ENCODE measurements at places on chromosomes 1 and 21.

DNA sequence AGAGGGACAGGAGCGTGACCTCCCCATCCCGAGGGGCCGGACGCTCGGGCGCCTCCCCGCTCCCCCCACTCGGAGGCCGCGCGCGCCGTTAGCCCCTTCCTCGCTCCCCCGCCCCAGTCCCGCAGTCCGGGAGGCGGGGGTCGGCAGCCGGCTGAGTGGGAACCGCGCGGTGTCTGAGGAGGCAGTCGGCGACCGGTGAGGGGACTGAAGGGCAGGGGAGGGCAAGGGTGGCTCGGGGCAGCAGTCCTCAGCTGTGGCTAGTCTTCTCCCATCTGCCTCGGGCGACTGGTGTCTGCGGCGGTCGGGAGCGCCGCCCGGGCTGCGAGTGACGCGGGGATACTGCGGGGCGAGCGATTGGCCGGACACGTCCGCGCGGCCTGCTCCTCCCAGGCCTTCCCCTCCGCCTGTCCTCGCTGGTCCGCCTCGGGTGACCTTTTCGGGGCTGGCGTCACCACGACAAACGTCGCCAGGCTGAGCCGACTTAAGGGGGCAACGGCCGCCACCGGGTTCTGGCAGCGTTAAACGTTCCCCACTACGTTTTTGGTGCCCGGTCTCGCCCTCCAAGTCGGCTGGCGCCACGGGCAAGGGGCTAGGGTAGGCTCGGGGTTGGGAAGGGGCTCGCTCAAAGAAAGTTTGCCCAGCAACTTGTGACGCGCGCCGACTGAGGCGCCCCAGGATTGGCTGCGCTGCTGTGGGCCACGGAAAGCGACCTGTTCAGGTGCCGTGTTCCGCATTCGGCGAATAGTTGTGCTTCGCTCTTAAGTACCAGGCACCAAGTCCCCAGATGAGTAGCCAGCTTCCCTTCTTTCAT is 538 bp downstream of the ZNF672 start:
- DNase-seq: no peak

GRCh38 chr1:3522564-3523265 is 68.2 kb downstream of the ARHGEF16 start:
- peak; percentile 69 for DNase-seq

- no peak for DNase-seq
Observed at GRCh38 chr1:202577381-202577780, 132.9 kb downstream of the SYT2 start.

DNA sequence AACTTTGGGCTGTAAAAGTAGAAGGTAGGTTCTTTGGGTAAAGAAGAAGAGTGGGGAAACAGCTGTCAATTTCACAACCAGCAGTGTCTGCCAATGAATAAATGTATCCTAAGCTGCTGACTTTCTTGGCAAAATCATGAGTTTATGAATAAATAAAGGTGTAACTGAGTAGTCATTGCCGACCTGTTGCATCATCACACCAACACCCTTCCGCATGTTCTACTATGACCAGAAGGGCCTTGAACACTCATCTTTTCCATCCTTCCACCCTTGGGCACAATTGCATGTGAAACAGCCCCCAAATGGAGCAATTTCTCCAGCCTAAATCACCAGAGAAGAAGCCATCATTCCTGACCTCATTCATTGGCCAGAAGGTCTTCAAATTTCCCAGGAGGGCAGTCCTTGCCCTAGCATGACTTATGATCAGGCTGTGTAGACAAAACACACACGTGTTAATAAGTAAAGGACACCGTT is 31.2 kb upstream of the QSOX1 start:
- DNase-seq: no peak

DNA sequence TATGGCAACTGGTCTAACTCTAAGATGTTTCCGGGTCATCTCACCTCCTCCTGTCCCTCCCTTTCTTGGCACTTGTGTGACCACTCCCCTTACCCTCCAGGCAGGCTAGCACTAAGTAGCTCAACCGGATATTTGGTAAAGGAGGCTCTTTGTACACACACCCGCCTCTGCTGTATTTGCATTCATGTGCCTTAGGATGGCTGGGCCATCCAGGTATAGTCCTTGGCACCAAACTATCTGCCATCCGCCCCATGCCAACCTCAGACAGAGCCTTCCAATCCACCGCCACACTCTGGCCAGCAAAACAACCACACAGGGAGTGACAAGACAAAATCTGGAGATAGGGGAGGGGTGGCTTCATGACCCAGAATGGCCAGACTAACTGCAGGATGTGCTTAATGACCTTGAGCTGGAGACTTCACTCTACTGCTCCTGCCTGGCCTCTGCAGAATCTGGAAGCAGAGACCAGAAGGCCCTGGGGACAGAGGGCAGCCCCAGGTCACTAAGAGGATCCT is 59.5 kb downstream of the CDK18 start:
- DNase-seq: no peak

DNA sequence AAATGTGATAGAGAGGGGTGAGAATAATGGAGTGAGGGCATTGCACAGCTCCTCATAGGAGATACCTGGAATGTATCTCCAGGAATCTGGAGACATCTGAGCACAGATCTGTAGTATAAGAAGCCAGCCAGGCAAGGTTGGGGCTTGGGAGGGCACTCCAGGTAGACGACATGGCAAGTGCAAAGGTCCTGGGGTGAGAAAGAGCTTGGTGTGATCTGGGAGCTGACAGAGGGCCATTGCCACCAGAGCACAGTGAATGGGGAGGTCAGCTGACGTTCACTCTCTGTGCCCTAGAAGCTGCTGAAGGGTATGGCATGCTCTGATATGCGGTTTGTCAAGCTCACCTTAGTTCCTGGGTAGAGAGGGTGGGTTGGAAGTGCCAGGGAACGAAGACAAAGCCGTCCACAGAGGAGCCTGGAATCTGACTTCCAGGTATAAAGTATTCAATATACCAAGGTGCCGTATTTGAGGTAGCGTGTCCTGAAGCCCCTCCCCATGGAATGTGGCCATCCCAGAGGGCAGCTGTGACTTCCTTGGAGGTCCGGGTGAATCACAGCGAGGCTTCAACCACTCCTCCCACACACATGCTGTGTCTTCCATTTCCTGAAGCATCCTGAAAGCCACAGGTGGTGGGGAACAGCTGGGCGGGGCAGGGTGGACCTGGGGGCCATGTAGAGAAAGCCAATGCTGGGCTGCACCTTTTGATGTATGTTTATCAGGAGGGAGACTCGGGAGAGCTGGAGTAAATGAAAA is 182.7 kb upstream of the KLHDC7A start:
- DNase-seq: no peak

DNA sequence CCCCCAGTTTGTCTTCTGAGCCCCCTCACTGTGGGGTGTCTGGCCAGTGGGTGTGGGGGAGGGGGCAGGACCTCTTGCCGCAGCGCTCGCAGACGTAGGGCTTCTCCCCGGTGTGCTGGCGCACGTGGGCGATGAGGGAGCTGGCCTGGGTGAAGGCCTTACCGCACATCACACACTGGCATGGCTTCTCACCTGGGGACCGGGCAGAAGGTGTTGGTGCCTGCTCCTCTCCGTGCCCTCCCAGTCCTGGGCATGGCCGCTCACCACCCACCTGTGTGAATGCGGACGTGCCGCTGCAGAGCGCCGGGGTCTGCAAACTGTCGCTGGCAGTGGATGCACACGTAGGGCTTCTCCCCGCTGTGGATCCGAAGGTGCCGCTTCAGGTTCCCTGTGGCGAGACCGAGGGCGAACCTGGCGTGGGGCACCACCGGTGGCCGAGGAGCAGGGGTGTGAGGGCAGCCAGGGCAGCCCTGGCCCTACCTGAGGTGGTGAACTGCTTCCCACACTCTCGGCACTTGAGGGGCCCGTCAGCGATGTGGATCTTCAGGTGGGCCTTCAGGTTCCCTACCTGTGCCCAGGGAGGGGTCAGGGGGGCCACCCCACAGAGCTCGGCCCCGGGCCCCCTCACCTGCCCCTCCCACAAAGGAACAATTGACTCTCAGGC is 32.4 kb downstream of the ZBTB17 start:
- DNase-seq: no peak

- no peak for DNase-seq
Observed at GRCh38 chr21:34878501-34878900, 170.6 kb downstream of the RUNX1 start.

DNA sequence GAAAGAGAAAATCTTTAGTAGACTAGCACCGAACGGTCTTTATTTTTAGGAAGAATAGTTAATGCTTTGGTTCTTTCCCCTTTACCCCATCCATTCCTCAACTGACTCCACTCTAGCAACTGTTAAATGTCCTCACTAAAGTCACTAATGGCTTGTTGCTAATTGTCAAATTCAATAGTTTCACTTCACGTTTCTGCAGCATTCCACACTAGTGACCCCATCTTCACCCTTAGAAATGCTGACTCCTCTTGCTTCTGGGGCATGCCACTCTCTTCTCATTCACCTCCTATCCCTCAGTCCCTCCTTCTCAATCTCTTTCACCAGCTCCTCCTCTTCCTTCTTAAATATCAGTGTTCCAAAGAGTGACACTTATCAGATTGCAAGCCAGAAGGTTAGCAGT is 19.4 kb upstream of the CADM3 start:
- no peak for DNase-seq

DNA sequence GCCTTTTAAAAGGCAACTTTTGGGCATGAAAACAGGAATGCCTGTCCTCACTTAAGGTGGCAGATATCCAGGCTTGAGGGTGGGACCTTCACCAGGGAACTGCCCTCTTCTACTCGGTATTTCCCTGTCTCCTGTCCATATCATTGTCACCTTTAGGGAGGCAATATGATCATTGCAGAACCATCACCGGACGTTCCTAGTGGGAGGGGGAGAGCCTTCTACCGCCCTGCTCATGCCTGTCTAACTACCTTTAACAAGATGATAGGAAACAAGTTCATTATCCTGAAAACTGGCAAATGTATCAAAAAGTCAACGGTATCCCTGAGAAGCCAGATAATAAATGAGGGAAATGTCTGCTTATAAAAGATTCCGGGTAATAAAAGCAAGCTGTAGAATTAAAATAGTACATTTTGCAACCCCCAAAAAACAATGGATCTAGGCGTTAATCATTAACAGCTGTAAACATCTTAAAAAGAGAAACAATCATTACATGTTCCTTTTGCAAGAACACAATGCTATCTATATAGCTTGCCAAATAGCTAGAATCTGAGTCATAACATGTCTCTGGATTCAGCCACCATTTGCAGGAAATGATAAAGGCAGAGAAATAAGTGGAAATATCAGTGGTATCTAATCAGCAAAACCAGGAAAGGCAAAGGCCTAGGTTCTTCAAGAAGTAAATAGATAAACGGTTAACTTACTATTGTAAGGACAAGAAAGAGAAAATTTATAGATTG is 852.9 kb upstream of the ADGRL4 start:
- DNase-seq: peak; percentile 11

- DNase-seq: no peak
Observed at GRCh38 chr1:160053548-160054365, 16.2 kb downstream of the KCNJ10 start.

GRCh38 chr1:172658871-172659453 is at the start of gene FASLG:
TSS of gene FASLG (plus strand) at chr1:172659103. CDS start at chr1:172659202, 99 bp downstream.
- DNase-seq: no peak

DNA sequence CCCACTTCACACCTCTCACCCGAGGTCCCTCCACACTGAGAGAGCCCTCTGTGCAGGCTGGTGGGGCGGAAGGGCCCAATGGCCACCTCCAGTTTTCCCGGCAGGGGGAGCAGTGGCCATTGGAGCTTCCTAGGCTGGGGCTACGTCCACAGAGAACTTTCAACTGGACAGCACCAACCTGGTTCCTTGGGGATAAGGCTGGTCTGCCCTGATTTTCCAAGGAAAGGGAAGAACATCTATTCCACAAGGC is 20.3 kb upstream of the LAPTM5 start:
- no peak for DNase-seq

DNA sequence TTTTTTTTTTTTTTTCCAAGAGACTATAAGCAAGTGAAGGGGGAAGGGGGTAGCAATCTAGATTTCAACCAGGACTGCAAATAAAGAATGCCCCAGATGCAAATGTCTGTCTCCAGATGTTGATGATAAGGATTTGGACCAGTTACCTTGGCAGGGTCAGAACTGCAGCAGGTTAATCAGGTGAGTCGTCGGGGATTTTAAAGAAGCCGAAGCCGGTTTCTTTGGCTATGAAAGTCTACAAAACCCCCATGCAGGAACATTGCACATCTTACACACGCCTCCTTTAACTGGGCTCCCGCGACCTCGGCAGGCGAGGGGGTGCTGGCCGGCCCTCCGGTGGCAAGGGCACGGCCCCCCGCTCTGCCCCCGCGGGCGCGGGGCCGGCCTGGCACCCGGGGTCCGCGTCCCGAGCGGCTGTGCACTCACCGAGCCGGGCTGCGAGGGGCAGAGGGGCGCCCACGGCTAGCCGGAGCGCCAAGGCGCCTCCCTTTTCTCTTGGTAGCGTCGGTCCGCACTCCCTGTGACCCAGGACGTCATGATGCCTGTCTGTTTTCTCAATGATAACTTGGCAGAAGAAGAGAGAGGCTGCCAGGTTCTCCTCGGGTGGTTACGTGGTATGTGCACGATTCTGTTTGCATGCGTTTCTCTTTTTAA is 366.3 kb upstream of the ESRRG start:
- DNase-seq: no peak

DNA sequence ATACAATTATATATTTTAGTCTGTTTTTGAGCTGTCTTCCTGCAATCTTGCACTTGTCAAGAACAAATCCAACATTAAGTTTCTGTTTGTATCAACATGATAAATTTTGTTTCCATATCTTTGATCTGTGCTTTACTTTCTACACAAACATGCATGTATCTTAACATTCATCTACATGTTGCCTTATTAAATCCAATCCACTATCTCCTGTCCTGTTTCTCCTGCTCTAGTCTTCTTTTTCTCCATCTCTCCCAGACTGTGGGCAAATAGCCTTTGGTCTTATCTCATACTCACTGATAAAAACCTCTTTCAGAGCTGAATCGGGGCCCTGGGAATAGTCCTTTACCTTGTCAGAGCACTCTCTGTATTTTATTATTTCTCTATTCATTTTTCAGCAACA is 101.3 kb downstream of the PLPPR4 start:
- no peak for DNase-seq

- no peak for DNase-seq
Observed at GRCh38 chr1:104463126-104463697, 713.5 kb downstream of the AMY1C start.

GRCh38 chr1:162335126-162335525 is 41.5 kb downstream of the SPATA46 start:
- no peak for DNase-seq

GRCh38 chr1:8455700-8456307 is 137.9 kb downstream of the SLC45A1 start:
- no peak for DNase-seq

DNA sequence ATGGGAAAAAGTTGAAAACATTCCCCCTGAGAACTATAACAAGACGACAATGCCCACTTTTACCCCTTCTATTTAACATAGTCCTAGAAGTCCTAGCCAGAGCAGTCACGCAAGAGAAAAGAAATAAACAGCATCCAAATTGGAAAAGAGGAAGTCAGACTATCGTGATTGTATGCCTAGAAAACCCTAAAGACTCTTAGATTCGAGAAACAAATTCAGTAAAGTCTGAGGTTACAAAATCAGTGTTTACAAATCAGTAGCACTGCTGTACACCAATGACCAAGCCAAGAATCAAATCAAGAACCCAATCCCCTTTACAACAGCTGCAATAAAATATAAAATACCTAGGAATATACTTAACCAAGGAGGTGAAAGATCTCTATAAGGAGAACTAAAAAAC is 72.4 kb downstream of the POU2F1 start:
- DNase-seq: no peak
